ENCODE measurements at places on chromosomes 2 and 18.

GRCh38 chr2:6959751-6960150 lies 42.5 kb downstream of the RNF144A start:
- no peak for DNase-seq

GRCh38 chr2:51424418-51424817 lies 392.5 kb upstream of the NRXN1 start:
- peak; percentile 6 for DNase-seq

- DNase-seq = no peak
These were observed 260.8 kb upstream of the FAM98A start for GRCh38 chr2:33859811-33860461.

DNA sequence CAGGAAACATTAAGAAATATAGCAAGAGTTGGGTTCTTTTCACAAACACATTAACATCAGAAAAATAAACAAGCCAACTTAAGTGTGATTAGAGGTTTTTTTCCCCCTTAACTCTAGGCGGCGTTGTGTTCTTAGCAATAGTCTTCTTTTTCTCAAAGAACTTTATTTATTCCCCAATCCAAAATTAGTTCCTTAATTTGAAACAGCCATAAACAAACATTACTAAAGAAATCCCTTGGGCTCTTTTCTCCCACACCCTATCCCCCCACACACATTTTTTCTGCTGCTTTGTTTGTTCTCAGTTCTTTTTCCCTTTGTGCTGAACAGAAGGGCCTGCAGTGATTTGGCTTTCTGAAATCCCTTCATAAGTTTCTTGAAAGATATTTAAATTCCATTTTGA lies 13.2 kb upstream of the MYO1B start:
- peak; percentile 44 for DNase-seq

GRCh38 chr2:175464311-175464670 lies 282.8 kb upstream of the ATP5MC3 start:
- DNase-seq = no peak
